ENCODE measurements at places on chromosomes 6 and 20. TPM values are rescaled to one million over a fixed set of nuclear protein-coding genes. Genes with fewer than 3 reads are reported as not detected.
A peak's percentile ranks its signal among the peaks of the same experiment; 100 is the strongest.

Gene NECAB3
- 34.1 TPM for total RNA-seq

Gene CRYBG1
- 0.91 TPM for total RNA-seq

Gene RNF217
- 23.7 TPM for total RNA-seq

Gene CCM2L
- 4.8 TPM for total RNA-seq

DNA sequence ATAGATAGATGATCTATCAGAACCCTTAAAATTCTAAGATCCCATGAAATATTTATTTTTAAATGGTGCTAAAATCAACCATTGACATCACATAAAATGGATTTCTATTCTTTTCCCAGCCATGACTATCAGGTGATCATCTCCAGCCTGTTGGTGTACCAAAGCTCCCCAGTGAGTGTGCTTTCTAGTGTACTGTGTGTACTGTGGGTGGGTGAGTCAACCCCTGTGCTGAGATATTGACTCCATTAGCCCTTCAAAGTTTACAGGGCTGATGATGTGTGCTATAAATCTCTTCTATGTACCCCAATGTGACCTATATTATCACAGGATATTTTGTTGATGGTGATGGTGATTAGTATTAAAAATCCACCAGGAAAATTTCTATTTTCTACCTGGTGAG is 344.6 kb downstream of the MMUT start:
- DNase-seq = no peak

DNA sequence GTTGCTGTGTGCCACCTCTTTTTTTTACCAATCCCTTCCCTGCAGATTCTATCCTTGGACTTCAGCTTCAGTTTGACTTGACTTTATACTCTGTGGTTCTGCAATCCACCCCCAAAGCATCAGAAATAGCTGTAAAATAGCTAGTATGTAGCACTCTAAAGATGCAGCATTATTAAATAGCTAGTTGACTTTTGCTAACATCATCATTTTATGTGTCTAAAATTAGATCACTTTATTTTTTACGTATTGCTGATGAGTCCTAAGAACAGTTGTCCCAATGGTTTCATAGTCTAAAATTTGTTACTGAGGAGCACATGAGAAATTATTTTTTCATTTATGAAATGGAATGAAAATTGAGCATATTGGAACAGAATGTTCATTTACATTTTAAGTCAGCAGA is 138.2 kb downstream of the NKAIN2 start:
- no peak for DNase-seq

GRCh38 chr20:42740226-42740870 is 449.4 kb downstream of the PTPRT start:
- DNase-seq = peak; percentile 4

GRCh38 chr6:77650098-77650663 is 2.7 kb upstream of the MEI4 start:
- DNase-seq = peak; percentile 0

GRCh38 chr6:169969372-169970099 is 218.1 kb downstream of the ERMARD start:
- DNase-seq = peak; percentile 43

DNA sequence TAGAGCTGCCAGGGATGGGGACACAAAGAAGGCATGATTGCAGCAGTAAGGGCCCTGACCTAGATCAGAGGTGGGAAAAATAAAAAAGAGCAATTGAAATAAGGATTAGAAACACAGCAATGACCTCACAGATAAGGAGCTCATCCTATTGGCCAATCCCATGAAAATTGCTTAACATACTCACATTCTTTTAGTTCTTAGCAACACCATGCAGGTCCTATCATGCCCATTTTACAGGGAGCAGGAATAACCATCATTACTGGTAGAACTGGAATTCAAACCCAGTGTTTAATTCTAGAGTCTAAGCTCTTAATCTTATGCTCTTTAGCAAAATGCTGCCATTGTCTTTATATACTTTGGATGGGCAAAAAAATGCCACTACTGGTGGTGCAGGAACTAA is 267.7 kb downstream of the RNF144B start:
- DNase-seq = no peak

DNA sequence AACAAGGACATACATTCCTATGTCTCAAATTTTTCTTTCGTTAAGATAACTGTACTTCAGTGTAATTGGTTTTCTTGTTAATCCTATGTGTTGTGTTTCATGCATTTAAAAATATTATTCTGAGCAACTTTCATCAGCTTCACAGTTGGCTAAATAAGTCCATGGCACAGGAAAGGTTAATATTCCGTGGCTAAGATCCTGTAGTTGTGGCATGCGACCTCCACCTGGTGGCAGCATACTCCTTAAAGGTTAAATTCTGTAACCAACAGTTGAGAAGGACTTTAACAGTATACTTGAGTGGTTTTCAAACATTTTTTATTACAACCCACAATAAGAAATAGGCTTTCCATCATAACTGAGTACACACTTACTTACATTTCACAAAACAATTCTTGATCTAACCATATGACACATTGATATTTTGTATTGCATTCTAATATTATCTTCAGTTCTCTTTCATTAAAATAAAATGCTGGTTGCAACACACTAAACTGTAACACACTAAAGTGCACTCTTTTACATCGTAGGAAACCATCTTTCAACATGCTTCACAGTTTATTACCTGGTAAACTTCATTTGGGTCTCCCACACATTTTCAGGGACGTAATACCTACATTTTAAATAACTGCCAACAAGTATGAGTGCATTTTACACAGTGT is 118.3 kb downstream of the SLX4IP start:
- peak; percentile 21 for DNase-seq

GRCh38 chr6:104689551-104690205 is 170.0 kb downstream of the HACE1 start:
- DNase-seq = no peak

DNA sequence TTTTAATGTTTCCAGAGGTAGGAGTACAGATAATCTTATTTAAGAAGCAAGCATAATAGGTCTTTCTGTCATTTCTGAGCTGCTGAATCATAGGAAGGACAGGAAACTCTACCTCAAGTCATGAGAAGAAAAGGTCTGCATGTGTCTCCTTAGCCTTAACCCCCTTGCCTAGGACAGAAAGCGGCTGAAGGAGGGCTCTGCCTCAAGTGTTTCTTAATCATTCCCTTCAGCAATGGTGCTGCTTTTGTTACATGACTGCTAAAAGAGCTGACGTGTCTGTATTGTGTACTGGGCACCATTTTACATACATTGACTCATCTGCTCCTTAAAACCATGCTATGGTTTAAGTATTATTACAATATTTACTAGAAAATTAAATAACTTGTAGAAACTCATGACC is 564.0 kb upstream of the AGPAT4 start:
- DNase-seq = no peak

- DNase-seq = no peak
Measured at GRCh38 chr20:19451231-19451922, 238.9 kb downstream of the SLC24A3 start.

DNA sequence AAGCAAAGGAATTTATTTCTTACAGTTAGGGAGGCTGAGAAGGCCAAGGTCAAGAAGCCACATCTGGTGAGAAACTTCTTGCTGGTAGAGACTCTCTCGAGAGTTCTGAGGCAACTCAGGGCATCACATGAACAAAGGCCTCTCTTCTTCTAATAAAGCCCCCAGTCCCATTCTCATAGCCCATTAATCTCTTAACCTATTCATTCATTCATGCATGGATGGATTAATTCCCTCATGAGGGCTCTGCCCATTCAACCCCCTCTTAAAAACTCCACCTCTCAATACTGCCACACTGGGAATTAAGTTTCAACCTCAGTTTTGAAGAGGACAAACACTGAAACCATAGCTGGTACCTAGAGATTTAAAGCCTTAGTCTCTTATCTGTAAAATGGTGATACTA is 217.9 kb upstream of the SPTLC3 start:
- DNase-seq = no peak

DNA sequence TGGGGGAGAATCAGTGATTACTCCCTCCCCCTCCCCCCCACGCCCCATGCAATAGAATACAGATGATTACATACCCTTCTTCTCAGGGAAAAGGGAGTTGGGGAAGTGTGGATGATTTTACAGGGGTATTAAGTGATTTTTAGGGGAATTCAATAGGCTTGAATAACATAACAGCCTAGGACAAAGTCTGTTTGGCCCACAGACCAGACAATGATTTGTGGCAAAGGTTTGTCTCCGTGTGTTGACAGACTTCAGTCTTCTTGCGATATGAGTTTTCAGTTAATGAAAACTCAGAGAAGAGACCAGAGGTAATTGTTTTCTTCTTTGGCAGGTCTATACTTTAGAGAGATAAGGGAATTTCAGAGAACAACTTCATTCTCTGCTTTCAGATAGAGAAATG is 95.3 kb downstream of the OR2B2 start:
- no peak for DNase-seq

DNA sequence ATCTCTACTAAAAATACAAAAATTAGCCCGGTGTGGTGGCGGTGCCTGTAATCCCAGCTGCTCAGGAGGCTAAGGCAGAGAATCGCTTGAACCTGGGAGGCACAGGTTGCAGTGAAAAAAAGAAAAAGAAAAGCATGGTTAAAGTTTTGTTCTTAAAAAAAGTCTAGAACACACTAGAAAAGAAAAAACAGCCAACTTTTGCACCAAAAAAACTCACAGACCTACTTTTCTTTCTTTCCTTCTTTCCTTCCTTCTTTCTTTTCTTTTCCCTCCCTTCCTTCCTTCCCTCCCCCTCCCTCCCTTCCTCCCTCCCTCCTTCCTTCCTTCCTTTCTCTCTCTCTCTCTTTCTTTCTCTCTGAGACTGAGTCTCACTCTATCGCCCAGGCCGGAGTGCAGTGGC is 204.4 kb downstream of the BTBD9 start:
- DNase-seq = no peak

DNA sequence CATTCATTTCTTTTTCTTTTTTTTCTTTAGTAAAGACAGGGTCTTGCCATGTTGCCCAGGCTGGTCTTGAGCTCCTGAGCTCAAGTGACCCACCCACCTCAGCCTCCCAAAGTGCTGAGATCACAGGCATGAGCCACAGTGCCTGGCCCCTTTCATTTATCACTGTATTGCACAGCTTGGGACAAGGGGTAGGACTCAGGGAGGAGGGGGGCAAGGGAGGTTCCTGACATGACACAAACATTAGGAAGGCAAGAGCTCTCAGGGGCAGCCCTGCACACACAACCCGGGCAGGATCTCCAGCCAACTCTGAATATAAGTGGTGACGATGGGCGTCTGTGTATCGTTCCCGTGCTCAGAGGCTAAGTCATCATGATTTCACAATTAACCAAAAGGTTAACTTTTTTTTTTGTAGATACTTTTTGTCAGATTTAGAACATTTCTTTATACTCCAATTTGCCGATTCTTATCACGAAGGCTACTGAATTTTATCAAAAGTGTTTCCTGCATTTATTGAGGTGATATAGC is 19.9 kb downstream of the SLC2A4RG start:
- DNase-seq = no peak

GRCh38 chr20:15512916-15513315 is 1060.3 kb downstream of the KIF16B start:
- DNase-seq = no peak

GRCh38 chr20:57869291-57869950 is 159.6 kb upstream of the PMEPA1 start:
- DNase-seq = no peak

DNA sequence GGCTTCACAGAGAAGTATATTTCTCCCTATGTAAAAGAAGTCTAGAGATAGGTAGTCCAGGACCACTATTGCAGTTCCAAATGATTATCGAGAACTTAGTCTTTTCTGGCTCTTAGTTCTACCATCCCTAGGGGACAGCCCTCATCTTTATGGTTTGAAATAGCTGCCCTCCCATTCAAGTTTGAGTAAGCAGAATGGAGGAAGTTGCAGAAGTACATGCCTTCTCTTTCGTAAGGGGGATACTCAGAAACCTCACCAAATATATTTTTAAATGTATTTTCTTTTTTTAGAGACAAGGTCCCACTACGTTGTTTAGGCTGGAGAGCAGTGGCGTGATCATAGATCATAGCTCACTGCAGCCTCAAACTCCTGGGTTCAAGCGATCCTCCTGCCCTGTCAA is 236.8 kb upstream of the RREB1 start:
- no peak for DNase-seq

- DNase-seq = no peak
Measured at GRCh38 chr6:48994811-48995210, 468.2 kb downstream of the MMUT start.

- DNase-seq = no peak
Measured at GRCh38 chr20:1882026-1882425, 13.2 kb upstream of the SIRPA start.

GRCh38 chr6:85422996-85423395 is 26.9 kb upstream of the NT5E start:
- no peak for DNase-seq

GRCh38 chr6:33878562-33878961 is 74.8 kb upstream of the MLN start:
- no peak for DNase-seq

GRCh38 chr6:128425856-128426255 is 94.5 kb downstream of the PTPRK start:
- DNase-seq = no peak

GRCh38 chr20:49590163-49591017 is 22.5 kb upstream of the PTGIS start:
- DNase-seq = no peak

GRCh38 chr6:18241208-18242038 is 22.9 kb downstream of the DEK start:
- no peak for DNase-seq

- DNase-seq = no peak
Measured at GRCh38 chr6:134352786-134353480, 35.0 kb upstream of the SGK1 start.

DNA sequence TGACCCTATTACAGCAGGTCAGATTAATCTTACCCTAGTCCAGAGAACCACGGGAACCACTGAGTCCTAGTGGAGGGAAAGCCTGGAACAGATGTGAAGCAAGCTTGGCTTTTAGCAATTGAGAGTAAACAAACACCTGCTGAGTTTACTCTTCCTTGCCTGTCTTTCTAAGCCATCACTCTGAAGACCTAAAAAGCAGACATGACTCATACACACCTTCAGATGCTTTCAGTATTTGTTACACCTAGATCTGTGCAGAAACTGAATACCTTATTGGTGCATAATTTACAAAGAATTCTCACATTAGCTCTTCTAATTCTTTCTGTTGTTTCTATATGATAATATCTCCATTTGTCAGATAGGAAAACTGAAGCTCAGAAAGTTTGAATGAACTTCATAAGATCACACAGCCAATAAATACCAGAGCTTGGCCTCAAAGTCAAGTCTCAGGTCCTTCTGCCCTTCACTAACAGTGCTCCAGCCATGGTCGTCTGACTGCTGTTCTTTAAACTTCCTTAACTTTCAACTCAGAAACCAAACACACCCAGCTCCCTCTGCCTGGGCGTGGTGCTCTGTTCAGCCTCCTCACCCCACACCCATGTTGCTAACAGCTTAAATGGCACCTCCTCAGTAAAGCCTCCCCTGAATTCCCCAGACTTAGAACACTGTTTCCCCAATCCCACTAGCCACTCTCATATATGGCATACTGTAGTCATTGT is 8.6 kb upstream of the GABBR1 start:
- DNase-seq = no peak

DNA sequence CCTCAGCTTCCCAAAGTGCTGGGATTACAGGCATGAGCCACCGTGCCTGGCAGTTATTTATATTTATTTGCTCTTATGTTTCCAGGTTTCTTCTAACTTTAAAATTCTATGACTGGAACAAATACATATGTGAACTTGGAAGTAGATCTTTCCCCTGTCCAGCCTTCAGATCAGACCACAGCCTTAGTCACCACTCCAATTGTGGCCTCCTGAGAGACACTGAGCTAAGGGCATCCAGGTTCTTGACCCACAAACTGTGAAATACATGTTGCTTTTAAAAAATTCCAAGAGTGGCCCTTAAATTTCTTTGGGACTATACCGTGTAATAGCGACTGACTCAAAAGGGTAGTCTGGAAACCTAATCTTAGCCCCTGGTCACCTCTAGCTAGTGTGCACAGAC is 1.5 kb upstream of the ADGRG6 start:
- DNase-seq = no peak
